ENCODE measurements at places on chromosomes 7 and 10. TPM values are rescaled to one million over a fixed set of nuclear protein-coding genes. Genes with fewer than 3 reads are reported as not detected.

The UTF1 gene
- not detected for total RNA-seq

The TSC22D4 gene
- total RNA-seq, result 37.8 TPM

The CTTNBP2 gene
- 0.14 TPM for total RNA-seq

The DLG5 gene
- 66.7 TPM for total RNA-seq

The TSPAN15 gene
- 7.3 TPM for total RNA-seq

The DNAH11 gene
- total RNA-seq, result not detected

The EBLN1 gene
- not detected for total RNA-seq

The WDFY4 gene
- total RNA-seq, result not detected

The SNCG gene
- 1.7 TPM for total RNA-seq

The DPP6 gene
- not detected for total RNA-seq

The ADAM8 gene
- 137 TPM for total RNA-seq

The STK17A gene
- total RNA-seq, result 55.2 TPM

The GPR15LG gene
- not detected for total RNA-seq

The IFIT5 gene
- total RNA-seq, result 32.5 TPM

The RSPH10B2 gene
- total RNA-seq, result not detected

The SEMA3E gene
- total RNA-seq, result 0.42 TPM

The DDX50 gene
- total RNA-seq, result 42.0 TPM

The PRLHR gene
- total RNA-seq, result not detected

The TAS2R5 gene
- total RNA-seq, result 0.63 TPM

The FAM25G gene
- not detected for total RNA-seq

The ZNF853 gene
- 0.07 TPM for total RNA-seq

The MSMB gene
- not detected for total RNA-seq

The FGFBP3 gene
- 0.20 TPM for total RNA-seq

The GSTO1 gene
- total RNA-seq, result 168 TPM

The C10orf105 gene
- not detected for total RNA-seq

The ERVW-1 gene
- total RNA-seq, result not detected

The AFAP1L2 gene
- 53.8 TPM for total RNA-seq

The CDK14 gene
- total RNA-seq, result 9.5 TPM

The ITPRID1 gene
- not detected for total RNA-seq

The LOXL4 gene
- total RNA-seq, result 0.04 TPM

The CYP3A7 gene
- not detected for total RNA-seq

The ITGB8 gene
- total RNA-seq, result 12.3 TPM

The VSIR gene
- total RNA-seq, result 4.0 TPM

The PNLIPRP3 gene
- 13.4 TPM for total RNA-seq

The PNLIPRP2 gene
- total RNA-seq, result not detected

The ADGRA1 gene
- total RNA-seq, result not detected

The ATOH7 gene
- 0.07 TPM for total RNA-seq

The DNAJB6 gene
- total RNA-seq, result 121 TPM

The SORCS1 gene
- total RNA-seq, result not detected

The CPED1 gene
- total RNA-seq, result 3.6 TPM

The CYP2W1 gene
- not detected for total RNA-seq

The ZCCHC24 gene
- total RNA-seq, result 0.67 TPM

The IKZF1 gene
- not detected for total RNA-seq

The NUTM2B gene
- total RNA-seq, result 0.68 TPM

The HOXA9 gene
- total RNA-seq, result 47.3 TPM

The RARRES2 gene
- total RNA-seq, result not detected

The CRTAC1 gene
- total RNA-seq, result not detected

The MKI67 gene
- 72.8 TPM for total RNA-seq

The ELAPOR2 gene
- total RNA-seq, result 3.7 TPM
